Stimulated activated CD4-positive, alpha-beta T cell treated with anti-CD3 and anti-CD28 coated beads, Interleukin-1b, Interleukin-23, amount 100 ng/mL, for 1 hour (primary cell): ENCODE measurements at places on chromosomes 13 and 19.

GRCh38 chr19:33998739-33999345 is 173.5 kb upstream of the LSM14A start:
- no peak for DNase-seq

GRCh38 chr13:98846521-98846920 is 94.0 kb upstream of the SLC15A1 start:
- no peak for DNase-seq

DNA sequence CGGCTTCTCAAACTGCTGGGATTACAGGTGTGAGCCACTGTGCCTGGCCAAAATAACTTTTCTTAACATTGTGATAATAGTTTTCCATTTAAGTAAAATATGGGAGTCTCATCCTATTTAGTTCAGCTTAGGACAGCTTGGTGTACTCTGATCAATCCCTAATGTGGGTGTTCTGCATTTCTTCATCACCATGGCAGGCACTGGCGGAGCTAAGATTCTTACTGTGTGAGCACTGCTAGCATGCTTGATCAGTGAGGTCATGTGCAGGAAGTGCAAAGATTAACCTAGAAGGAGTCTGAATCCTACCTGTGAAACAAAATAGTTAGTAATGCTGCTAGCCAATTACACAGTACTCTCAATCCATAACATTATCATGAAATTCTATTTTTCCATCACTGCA is 1684.2 kb upstream of the SLC10A2 start:
- DNase-seq, result no peak

DNA sequence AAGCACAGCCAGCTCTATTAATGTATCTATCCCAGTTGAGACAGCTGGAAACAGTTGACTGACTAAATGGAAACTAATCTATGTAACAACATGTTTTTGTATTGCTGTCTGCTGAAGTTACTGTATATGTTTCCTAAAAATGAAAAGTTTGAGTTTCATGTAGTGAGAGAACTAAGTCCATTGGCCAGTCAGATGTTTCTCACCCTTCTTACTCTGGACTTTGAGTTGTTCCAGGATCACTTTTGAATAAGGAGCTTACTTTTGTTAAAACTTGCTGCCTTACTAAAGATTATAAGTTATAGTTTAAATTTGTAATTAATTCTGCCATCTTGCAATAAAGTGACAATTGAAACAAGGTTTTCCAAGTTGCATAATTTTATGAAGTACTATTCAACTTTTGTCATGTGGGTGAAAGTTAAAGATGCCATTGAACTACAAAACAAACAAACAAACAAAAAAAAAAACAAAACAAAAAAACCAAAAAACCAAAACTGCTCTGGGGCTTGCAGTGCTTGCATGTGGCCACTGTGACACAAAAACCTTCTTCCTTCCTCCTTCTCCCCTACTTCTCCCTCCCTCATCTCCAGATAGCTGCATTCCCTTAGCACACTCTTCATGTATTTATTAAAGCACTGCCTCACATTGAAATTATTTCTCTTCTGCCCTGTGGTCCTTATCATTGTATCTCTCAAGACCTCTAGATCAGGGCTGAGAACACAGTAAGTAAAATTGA is 15.3 kb downstream of the WDFY2 start:
- no peak for DNase-seq

DNA sequence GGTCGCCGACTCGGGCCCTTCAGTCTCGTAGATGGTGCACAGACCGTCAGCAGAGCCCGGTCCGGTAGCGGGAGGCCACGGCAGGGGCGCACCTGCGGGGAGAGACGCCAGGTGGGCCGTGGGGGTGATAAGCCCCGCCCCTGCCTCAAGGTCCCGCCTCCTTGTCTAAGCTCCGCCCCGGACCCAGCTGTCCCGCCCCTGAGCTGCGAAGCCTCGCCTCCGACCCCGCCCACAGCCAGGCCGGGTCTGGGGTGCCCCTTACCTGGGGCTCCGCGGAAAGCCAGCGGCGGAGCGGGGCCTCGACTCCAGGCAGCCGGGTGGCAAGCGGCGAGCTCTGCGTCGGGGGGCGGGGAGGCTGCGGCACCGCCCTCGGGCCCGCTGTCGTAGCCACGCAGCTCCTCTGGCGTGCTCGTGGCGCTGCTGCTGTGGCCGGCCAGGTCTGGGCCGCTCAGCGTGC is 4.7 kb downstream of the PRR36 start:
- peak; percentile 78 for DNase-seq

DNA sequence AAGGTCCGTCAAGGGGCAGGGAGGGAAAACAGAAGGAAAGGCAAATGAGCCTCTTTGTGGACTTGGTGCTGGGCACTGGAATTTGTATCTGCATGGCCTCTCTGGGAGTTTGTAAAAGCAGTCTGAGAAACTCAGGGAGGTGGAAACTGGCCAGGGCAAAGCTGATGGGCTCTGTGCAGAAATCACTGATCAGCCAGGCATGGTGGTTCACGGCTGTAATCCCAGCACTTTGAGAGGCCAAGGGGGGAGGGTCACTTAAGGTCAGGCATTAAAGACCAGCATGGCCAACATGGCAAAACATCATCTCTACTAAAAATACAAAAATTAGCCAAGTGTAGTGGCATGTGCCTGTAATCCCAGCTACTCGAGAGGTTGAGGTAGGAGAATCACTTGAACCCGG is 369.9 kb upstream of the ZNF507 start:
- no peak for DNase-seq

GRCh38 chr13:41401366-41401765 is 56.0 kb upstream of the RGCC start:
- DNase-seq, result no peak

DNA sequence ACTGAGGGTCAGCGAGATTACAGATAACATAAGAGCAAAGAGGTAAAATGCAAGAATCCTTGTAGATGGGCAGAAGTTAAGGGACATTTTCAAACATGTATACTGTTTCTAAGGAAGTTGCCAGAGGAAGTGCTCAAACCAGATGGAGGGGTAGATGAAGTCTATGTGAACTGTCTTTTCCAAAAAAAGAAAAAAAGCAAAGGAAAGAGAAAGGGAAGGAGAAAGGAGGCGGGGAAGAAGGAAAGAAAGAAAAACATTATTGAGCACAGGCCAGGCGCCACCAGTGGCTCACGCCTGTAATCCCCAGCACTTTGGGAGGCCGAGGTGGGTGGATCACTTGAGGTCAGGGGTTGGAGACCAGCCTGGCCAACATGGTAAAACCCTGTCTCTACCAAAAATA is 5.3 kb downstream of the DMAC2 start:
- no peak for DNase-seq

DNA sequence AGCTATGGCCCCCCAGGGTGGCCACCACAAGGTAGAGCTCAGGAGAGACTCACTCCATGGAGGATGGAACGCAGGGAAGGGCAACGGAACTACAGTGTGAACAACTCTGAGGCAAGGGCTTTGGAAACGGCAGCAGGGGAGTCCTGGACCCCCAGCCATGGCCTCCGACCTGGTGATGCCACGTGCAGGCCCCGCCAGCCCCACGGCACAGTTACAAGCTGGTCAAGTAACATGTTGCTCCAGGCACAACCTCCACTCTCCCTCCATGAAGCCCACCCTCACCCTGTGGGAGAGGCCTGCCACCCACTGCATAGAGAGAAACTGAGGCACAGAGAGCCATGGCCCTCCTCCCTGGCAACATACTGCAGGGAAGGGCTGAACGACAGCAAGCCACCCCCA is 9.1 kb upstream of the CERS1 start:
- no peak for DNase-seq
